ENCODE measurements at places on chromosomes 5 and 9. TPM values are rescaled to one million over a fixed set of nuclear protein-coding genes. Genes with fewer than 3 reads are reported as not detected.

- no peak for DNase-seq
These were observed 94.6 kb downstream of the SEMA6A start for GRCh38 chr5:116479776-116480675.

DNA sequence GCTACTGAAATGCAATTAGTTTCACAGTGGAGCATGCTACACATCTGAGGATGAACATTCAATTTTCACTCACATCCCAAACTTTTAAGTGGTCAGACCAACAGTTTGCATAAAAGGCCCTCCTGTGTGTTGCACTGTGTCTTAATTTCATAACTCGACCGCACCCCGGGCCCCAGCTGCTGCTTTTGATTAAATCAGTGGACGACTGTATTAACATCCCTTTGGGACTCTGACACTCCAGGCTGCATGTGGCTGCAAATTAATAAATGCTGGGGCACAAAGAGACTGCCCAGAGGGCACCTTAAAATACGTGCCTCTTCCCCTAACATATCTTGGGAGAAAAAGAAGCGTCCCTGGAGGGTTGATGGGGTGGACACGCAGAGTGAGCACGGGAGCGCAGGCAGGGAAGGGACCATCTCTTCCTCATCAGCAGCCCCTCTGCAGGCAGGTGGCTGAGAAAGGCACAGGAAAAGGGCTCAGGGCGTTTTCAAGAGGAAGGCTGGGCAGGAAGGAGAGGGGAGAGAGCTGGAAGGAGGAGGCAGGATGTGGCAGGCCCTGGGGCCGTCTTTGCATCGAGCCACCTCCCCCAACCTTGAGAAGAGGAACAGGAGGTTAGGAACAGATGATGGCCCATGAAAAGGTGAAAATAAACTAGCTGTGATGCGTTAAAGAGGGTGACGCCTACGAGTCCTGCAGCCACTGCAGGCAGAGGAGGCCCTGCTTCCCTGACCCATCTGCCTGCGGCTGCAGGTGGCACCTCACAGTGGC is 18.6 kb downstream of the MED10 start:
- DNase-seq = no peak

GRCh38 chr9:34457266-34458012 is 931 bp downstream of the FAM219A start:
- DNase-seq = peak; percentile 39

DNA sequence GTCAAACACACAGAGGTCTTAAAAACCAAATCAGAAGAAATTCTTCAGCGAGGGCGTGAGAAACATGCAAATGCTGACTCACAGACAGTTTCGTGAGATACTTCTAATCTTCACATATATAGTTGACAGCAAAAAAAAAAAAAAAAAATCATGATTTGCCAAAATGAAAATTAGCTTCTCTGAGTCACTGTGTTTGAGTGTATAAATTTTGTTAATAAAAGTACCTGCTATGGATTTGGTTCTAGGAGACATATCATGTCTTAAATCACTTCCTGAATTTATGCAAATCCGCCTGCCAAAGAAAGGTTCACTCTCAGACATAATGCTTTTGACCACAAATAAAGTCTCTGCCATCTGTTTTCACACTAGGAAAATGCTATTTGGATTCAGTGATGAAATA is 114.3 kb downstream of the SLC1A3 start:
- DNase-seq = no peak

Gene SLC25A2
- not detected for total RNA-seq

Data from omental fat pad (tissue), 4 donors.